OCI-M1 (cell line): ENCODE measurements at places on chromosomes 13 and 19.

GRCh38 chr19:40216777-40217026 lies 1.5 kb downstream of the TTC9B start:
- DNase-seq: no peak

GRCh38 chr19:6590258-6590826 lies 608 bp downstream of the CD70 start:
- DNase-seq: no peak

DNA sequence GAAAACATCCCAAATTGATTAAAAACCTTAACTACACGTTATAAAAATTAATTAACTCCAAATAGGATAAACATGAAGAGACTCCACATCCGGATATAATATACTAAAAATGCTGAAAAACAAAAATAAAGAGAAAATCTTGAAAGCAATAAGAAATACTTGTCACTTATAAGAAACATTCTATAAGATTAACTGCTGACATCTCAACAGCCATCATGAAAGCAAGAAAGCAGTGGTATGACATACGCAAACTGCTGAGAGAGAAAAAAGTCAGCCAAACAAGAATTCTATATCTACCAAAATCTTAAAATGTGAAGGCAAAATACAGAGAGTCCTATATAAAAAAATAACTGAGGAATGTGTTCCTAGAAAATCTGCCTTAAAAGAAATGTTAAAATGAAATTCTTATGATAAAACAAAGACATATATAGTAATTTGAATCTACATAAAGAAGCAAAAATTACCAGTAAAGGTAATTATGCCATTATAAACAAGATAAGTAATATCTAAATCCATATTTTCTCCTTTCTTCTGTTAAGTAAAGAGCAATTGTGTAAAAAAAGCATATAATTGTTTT lies 1851.1 kb downstream of the PCDH9 start:
- DNase-seq: peak; percentile 50

GRCh38 chr19:33396701-33397535 lies 23.4 kb downstream of the CEBPG start:
- no peak for DNase-seq

DNA sequence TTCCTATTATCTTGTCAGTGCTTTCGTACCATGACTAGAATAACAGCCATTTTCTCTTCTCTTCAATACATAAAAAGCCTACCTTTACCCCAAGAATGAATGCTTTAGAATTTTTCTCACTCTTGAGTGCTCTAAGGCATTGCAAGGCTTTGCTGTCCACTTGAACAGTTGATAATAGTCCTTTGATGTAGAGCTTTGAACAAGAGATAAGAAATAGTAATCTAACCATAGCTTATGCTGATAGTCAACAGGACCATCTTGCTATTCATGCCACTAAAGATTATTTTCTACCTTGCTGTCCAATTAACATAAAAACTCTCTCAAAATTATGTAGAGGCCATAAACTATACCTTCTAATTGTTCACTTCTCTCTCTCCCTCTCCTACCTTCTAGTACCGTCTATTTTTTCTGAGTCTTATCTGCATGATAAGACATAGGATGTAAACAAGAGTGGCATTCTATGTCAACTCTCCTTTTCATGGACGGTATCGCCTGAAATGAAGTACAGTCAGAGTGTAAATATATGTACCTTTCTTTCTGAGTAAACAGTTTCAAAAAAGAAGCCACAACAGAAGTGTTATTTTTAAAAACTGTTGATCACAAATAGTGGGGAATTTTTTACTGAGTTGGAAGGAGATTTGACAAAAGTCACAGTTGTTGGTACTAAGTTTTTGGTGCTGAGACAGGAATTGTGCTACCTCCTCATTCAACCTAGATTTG lies 297.9 kb downstream of the NDFIP2 start:
- no peak for DNase-seq

DNA sequence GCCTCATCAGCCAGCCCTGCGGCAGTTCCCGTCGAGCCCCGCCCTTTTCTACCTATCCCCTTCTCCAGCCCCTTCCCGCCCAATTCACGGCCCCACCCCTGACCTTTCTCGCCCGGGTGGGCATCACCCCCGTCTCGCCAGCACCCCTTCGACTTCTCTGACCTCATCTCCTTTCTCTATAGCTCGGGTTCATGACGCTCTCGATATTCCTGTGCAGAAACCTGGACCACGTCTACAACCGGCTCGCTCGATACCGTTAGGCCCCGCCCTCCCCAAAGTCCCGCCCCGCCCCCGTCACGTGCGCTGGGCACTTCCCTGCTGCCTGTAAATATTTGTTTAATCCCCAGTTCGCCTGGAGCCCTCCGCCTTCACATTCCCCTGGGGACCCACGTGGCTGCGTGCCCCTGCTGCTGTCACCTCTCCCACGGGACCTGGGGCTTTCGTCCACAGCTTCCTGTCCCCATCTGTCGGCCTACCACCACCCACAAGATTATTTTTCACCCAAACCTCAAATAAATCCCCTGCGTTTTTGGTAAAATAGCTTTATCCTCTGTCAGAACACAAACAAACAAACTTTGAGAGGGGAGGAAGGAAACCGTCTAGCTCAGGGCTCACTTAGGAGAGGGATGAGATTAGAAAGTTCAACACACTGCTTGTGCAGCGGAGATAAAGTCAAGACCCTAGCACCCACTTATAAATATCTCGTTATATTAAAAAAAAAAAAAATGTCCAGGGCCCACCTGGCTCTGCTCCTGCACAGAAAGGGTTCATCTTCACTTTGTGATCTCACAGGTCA lies 5.1 kb downstream of the CD37 start:
- DNase-seq: no peak

- peak; percentile 24 for DNase-seq
Observed at GRCh38 chr19:35063940-35064818, 22.7 kb downstream of the HPN start.

DNA sequence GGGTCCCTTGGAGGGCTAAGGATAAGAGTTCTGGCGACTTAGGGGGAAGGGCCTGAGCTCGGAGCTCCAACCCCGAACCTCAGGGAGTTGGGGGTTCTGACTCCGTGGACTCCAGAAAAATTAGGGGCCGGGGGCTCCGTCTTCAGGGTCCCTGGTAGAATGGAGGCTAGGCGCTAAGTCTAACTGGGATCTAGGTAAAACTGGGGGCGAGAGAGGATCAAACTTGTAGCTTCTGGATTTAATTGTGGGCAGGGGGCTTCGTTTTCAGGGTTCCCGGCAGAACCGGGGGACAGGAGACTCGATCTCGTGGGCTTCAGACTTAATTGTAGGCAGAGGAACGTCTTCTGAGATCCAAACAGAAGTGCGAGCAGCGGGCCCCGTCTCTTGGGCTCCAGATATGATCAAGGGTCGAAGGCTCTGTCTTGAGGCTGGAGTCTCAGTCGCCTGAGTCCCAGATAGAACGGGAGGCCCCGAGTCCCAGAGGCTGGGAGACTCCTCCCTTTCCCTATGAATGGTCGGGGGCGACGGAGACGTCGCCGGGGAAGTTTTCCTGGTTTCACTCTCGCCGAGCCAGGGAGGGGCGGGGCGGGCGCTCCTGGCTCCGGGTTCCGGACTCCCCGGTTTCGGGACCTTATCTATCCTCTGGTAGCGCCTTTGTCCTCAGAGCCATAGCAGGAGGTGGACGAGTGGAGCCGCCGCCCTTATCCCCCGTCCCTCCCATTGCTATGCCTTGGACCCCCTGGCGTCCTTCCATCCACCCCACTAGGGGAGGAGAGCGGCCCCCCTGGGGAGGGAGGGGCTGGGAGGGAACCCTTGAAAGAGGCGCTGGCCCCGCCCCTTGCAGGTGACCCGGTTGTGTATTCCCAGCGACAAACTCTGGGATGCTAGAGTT lies 1.3 kb downstream of the NECTIN2 start:
- peak; percentile 78 for DNase-seq
